GF-D8 (cell line): ENCODE measurements at places on chromosomes 13 and 19.

DNA sequence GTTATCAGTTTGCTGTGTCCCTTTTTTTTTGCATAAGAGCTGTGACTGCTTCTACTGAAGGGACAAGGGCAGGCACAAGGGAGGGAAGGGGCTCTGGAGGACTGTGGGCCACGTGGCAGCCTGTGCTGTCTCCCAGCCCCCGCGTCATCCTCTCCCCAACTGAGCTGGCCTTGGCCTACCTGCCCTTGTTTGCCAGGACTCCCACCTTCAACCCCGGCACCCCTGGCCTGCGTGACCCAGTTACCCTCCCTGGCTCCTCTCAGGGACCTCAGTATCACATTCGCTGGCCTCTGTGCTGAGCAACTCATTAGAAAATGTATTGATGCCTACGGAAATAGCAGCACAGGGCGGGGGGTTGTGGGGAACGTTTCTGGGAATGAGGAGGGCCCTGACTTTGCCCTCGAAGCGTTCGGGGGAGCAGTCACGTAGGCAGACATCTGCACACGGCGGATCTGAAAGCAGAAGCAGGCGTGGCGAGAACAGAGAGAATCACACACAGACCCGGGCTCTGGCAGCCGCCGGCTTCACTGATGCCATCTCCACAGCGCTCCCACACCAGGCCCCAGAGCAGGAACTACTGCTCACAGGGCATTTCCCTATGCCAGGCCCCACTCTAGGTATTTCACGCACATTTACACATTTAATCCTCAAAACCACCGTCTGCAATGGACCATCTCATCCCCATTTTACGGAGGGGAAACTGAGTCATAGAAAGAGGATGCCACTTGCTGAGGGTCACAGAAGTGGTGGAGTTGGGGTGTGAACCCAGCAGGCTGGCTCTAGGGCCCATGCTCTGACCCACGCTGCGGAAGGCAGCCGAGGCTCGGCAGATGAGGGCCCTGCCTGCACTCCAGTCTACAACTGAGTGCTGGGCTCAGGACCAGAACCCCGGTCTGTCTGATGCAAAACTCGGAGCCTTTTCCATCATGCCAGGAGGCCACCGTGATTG, 5.7 kb upstream of the ATF5 start:
- DNase-seq: no peak

DNA sequence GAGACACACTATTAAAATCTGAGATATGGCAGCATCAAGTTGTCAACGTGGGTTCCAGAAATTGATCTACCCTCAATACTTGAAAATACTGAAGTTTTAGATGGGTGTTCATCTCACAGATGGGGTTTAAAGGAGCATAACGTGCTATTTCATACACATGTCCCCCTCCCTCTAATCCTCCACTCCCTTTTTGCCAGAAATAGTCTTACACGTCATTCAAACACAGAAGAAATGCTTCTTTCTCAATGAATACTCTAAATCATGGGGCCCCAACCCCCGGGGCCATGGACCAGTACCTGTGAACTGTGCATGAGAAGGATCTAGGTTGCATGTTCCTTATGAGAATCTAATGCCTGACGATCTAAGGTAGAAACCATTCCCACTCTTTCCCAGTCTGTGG, 19.6 kb downstream of the KLF12 start:
- DNase-seq: no peak

DNA sequence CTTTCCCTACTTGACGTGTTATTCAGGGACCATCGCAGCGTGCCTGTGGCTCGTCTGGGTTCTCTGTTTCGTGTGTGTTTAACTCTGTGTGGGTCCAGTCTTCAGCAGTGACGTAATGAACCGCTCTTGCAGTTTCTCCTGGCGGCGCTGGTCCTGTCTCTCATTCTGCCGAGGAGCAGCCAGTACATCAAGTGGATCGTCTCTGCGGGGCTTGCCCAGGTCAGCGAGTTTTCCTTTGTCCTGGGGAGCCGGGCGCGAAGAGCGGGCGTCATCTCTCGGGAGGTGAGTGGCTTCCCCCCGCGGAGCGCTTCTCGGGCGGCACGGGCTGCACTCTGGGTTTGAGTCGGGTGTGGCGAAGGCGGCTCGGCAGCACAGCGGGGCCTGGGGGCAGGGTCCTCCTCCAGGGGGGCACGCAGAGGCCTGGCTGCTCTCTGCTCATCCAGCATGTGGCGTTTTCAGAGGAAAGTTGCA, 36.3 kb upstream of the TFDP1 start:
- no peak for DNase-seq

- DNase-seq: no peak
Observed at GRCh38 chr19:3403489-3404323, 37.3 kb downstream of the NFIC start.

- no peak for DNase-seq
Observed at GRCh38 chr13:27132538-27132937, 39.1 kb downstream of the USP12 start.

DNA sequence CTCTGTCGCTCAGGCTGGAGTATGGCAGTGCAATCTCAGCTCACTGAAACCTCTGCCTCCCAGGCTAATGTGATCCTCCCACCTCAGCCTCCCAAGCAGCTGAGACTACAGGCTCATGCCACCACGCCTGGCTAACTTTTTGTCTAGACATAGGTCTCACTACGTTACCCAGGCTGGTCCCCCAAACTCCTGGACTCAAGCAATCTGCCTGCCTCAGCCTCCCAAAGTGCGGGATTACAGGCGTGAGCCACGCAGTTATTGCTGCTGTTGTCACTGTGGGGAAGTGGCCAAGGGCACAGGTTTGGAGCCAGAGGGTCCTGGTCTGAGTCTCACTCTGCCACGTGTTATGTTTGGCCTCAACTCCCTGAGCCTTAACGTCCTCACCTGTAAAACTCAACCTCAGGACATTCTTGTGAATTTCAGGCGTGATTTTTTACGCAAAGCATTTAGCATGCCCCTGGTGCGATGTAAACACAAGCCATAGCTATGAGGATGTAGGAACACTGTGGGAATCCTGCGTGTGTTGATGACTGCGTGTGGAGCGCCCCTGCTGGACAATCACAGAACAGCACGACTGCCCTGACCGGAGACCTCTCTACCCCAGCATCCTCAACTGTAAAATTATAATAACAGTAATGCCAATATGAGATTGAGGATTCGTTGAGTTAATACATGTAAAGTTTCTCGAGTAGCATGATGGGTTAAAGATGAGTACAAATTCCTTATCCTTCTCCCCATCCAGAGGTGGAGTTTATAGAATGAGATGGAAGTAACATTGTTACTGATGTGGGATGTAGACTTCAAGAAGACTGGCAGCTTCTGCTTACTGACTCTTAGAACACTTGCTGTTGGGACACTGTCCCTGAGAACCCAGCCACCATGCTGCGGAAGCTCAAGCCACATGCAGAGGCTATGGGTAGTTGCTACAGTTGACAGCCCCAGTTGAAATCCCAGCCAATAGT, 41.8 kb upstream of the PNMA8B start:
- no peak for DNase-seq

- DNase-seq: no peak
Observed at GRCh38 chr13:65460136-65460535, 1770.0 kb downstream of the PCDH9 start.

GRCh38 chr13:79660361-79660760, 179.4 kb downstream of the NDFIP2 start:
- no peak for DNase-seq

- no peak for DNase-seq
Observed at GRCh38 chr13:72507416-72508199, 219.8 kb downstream of the MZT1 start.

GRCh38 chr13:35711909-35712308, 235.4 kb upstream of the MAB21L1 start:
- DNase-seq: no peak

- no peak for DNase-seq
Observed at GRCh38 chr13:37510441-37510840, 88.1 kb downstream of the POSTN start.

GRCh38 chr13:19158006-19158405, 23.6 kb downstream of the TUBA3C start:
- no peak for DNase-seq

DNA sequence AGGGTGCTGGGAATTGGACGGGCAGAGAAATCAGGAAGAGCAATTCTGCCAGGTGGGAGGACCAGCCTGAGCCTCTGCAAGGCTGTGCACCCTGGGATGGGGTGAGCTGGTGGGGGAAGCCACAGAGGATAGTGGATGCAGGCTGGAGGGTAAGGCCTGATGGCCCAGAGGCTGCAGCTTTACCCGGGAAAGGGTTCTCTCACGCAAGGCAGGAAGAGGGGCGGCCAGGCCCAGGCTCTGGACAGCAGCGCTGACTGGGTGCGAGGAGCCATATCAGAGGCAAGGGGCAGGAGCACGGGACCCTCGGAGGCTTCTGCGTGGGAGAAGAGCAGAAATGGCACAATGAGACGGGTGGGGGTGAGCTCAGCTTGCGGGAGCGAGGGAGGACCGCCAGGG, 104.6 kb downstream of the SOX1 start:
- DNase-seq: no peak

DNA sequence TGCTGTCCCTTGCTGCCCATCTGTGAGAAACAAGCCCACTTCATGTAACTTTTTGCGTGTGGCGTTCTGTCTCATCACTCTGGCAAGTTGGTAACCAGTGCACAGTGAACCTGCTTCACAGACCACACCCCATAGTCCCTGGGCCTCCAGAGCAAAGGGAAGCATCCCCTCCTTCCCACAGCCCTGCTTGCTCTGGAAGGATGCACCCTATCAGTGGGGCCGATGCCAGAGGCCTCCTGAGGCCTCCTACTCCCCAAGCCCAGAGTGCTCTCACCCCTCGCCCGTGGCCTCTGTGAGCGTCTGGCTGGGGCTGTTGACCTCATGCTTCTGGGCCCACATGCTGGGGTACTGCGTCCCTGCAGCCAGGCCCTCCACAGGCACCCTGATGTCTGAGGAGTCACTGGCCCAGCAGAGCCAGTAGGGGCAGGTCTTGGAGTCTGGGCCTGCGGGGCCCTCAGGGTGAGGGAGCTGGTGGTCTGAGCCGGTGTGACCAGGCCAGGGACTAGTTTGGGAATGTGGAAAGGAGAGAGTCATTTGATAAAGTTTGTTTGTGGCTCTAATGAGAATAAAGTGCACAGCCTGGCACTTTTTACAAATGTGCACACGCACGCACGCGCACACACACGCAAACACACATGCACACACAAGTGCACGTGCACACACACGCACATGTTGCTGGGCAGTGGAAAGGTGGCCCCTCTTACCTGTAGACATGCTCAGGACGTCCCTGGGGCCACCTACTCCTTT, 5.1 kb downstream of the TMEM86B start:
- DNase-seq: no peak

DNA sequence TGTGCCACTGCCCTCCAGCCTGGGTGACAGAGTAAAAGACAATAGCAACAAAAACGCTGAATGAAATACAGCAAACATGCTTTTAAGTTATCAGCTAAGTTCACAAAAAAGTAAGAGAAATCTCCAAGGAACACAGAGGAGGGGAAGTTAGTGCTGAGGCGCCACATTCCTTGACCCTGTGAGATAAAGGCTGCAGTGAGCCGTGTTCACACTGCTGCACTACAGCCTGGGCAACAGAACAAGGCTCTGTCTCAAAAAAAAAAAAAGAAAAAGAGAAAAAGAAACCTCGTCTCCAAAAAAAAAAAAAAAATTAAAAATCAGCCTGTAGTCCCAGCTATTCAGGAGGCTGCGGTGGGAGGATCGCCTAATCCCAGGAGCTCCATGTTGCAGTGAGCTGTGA, 16.3 kb upstream of the DOCK6 start:
- no peak for DNase-seq

- DNase-seq: no peak
Observed at GRCh38 chr13:31862828-31863227, 123.5 kb downstream of the RXFP2 start.

GRCh38 chr13:62278271-62278670, 862.6 kb upstream of the PCDH20 start:
- no peak for DNase-seq

GRCh38 chr13:109989155-109989554, 202.8 kb upstream of the IRS2 start:
- no peak for DNase-seq

- no peak for DNase-seq
Observed at GRCh38 chr19:55345818-55346724, 6.4 kb downstream of the KMT5C start.

GRCh38 chr13:33686772-33687480, 131.0 kb upstream of the RFC3 start:
- DNase-seq: no peak

GRCh38 chr13:98693756-98694155, 58.7 kb downstream of the SLC15A1 start:
- no peak for DNase-seq
